Inflammatory macrophage (primary cell): ENCODE measurements at places on chromosomes 11 and 22.
A peak's percentile ranks its signal among the peaks of the same experiment; 100 is the strongest.

DNA sequence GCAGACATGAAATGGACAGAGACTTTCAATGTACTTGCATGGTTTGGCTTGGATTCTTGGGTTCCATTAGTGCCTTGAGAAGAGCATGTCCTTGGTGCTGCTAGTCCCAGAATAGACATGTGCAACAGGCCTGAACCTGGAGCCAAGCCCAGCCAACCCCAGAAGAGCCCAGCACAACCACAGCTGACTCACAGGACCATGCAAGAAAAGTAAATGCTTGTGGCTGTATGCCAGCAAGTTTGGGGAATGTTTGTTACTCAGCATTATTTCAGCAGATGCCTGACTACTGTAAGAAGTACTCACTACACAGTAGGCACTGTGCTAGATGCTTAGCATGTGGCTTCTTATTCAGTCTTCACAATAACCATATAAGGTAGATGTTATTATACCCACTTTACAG is 39.2 kb upstream of the HMGXB4 start:
- DNase-seq: no peak

DNA sequence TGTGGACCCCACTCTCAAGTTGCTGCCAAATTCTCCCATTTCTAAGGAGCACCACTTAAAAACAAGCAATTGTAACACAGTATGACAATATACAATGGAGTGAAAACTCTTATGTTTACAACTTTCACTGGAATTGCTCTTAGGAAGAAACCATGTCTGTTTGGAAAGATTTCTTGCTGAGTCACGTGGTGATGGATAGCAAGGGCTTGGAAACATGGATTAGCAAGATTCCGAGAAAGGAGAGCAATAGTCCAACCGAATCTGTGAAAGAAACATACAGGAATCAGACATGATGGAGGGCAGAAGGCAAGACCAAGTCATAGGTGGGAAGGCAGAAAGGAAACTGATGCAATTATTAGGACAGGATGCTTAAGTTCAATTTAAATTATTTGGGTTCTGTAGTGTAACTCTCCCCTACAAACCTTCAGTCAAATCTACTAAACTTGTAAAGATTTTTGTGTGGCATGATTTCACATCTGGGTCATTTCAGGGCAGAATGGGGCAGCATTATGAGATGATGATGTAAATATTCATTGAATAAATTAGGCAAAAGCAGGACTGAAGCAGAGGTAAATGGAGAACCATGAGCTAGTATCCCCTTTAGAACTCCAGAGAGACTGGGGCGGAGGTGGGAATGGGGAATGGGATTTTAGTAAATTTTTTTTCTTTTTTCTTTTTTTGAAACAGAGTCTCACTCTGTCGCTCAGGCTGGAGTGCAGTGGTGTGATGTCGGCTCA is 27.8 kb upstream of the THY1 start:
- DNase-seq: no peak

- no peak for DNase-seq
These were observed 50.9 kb upstream of the CDON start for GRCh38 chr11:126113515-126113957.

DNA sequence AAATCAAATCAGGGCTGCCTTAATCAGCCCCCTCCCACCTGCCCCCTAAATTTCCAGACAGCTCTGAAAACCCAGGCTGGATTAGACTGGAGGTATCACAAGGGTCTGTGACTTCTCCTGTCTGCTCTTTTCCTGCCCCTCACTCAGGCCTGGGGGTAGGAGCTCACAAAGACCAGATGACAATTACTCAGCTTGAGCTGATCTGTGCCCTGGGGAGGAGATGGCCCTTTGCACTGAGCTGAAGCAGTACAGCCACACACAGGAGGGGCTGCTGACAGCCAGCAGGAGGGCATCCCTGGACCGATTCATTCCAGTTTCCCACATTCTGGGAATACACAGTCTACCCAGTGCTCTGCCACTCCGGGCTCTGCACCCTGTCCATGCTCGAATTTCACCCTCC is 4.2 kb downstream of the ABCC8 start:
- no peak for DNase-seq

DNA sequence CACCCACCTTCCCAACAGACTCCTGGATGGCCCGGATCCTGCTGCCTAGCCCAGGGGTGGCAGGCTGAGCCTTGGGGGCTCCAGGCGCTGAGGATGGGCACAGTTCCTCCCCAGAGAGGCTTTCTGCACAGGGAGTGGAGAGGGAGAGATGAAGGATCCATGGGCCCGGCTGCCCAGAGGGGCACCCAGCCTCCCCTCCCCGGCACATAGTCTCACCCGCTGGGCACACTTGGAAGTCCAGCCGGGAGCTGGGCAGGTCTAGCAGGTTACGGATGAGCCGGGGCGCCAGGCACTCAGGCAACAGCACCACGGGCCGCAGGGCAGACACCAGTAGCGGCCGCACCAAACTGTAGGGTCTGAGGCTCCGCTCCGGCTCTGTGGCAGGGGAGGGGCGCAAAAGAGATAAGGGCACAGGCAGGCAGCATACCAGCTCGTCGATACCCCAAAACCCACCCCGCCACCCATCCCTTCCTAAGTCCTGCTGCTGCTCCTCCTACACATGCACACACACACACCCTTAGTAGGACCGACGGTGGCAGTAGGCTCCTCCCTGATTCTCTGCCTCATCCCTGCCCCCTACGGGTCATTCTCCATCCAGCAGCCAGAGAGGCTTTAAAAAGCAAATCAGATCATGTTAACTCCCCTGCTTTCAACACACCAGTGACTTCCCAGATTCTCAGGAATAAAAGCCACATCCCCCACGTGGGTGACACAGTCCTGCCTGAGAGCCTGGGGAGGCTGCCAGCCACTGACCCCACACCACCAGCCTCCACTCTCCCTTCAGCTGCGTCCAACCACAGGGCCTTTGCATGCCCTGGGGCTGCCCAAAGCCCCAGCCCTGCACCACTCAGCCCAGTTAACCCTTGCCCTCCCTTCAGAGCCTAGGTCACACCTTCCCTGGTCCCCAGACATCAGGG is 6.5 kb upstream of the MFNG start:
- peak; percentile 92 for DNase-seq

DNA sequence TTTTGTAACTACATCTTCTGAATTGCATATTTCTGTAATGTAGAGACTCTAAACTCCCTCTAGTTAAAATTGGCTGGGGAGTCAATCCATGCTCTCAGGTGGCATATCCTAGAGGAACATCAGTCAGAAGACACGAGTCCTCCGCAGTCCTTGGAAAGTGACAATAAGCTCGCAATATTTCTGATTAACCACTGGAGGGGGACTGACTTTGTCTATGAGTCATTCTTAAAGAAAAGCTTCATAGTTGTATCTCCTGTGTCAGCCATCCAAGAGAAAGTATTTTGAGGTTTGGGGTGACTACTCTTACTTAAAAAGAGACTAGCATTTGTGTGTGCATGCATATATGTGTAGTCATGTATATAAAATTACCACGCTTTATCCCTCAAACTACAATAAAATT is 60.2 kb downstream of the SLN start:
- DNase-seq: no peak

- peak; percentile 80 for DNase-seq
These were observed 54.7 kb downstream of the SMIM38 start for GRCh38 chr11:69210310-69211035.

DNA sequence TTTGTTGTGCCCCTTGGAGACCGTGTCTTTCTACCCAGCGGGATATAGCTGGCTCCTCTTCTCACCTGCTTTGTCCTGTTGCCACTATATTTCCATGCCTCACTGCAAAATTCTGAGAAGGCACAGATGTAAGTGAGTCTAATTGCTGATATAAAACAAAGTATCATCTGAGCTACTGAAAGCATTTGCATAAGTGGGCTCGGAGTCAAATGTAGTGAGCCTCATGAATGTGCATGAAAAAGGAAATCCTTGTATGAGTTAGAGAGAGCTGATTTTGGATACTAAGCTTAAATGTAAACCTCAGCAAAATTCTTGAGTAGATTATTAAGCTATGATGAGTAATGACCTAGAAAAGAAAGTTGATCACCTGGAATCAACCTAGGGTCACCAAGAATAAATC is 13.9 kb downstream of the OVCH2 start:
- no peak for DNase-seq

GRCh38 chr11:95531116-95531515 is 258.5 kb downstream of the FAM76B start:
- DNase-seq: peak; percentile 23

DNA sequence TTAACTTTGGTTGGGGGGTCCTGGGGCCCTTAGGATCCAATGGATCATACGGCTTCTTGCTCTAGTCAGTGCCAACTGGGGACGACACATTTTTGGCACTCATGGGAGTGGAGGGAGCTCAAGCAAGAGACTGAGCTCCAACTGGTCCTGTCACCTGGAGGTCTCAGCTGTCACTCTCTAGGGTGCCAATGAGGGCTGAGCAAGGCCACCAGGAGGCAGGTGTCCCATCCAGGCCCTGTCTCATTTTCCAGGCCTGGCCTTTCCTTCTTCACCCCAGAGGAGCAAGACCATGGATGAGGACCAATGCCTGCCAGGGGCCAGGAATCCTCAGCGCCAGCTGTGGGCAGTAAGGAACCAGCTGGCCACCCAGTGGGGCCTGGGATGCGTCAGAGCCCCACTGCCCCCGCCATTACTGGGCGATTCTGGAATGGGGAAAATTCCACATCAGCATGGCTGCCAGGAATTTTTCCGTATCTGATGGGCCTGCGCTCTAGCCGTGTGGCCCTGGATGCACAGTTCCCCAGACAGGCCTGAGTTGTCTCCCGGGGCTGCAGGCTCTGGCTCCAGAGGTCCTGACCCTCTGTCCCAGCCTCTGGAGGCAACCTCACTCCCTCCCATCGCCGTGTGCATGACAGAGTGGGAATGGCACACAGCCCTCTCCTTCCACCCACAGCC is 669 bp upstream of the GAL3ST1 start:
- DNase-seq: no peak

DNA sequence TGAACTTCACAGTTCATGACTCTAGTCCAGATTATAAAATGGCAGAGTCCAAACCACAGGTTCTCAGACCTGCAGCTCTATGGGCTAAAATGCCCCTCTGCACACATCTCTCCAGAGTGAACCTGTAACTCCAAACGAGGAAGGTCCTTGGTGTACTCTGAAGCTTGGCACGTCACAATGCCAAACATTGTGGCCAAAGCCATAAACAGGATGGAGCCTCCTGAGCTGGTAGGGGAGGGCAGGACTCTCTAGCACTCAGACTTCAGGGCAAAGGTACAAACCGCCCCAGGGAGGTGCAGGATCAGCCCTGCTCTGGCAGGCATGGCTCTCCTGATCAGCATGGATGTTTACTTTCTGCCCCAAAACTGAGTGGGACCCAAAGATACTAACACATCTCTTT is 2.3 kb downstream of the SCUBE2 start:
- DNase-seq: no peak

- no peak for DNase-seq
These were observed 385 bp downstream of the TST start for GRCh38 chr22:37018815-37019308.

DNA sequence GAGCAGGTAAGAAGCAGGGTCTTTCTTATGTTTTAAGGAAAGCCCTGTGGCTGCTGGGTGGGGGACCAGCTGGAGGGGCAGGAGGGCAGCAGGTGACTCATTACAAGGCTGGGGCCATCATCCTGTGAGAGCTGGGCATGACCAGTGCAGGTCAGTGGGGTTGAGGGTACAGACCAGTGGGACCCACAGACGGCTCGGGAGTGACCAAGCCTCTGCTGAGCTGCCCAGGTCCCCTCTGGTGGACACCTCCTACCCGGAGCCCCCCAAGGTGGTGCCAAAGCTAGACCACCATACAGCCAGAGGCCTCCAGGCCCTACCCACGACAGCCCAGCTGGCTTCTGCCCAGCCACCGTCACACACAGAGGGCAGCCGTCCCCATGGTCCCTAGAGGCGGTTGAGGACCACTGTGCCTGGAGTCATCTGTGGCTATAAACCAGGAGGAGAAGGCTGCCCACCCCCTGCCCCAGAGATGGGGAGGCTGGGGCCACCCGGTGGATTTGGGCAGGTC is 670 bp downstream of the MYEOV start:
- DNase-seq: no peak

DNA sequence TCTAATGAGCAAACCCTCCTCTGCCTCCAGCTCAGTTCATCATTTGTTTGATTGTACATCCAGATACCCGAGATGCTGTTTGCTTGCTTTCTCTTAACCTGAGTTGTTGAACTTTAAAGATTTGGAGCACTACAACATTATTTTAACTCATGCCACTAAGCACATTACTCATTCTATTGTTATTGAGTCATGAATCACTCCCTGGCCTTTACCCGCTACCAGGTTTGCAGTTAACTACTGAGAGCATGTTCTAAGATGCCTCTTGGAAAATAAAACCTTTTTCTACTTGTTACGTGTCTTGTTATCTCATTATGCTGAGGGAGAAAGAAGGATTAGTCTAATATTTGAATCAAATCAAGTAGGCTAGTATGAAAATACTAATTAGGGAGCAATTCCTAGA is 720.6 kb upstream of the ANO5 start:
- no peak for DNase-seq

GRCh38 chr22:32887324-32887980 is 85.9 kb downstream of the TIMP3 start:
- DNase-seq: no peak

GRCh38 chr11:13899603-13900002 is 62.9 kb upstream of the SPON1 start:
- no peak for DNase-seq

DNA sequence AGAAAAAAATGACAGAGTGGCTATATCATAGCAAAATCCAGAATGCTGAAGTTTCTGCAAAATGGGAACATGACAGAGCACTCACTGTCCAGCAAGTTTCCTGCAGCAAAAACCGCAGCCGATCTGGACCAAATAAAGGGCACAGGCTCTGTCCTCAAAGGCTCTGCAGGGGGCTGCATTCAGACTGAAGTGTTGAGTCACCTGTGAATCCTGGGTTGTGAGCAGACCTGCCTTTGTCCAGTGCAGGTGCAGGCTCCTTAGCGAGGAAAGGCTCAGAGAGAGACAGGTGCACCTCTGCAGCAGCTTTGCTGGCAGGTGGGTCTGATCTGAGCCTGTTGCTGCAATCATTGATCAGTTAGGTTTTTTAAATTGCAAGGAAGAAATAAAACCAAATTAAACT is 29.3 kb upstream of the NFAM1 start:
- no peak for DNase-seq

DNA sequence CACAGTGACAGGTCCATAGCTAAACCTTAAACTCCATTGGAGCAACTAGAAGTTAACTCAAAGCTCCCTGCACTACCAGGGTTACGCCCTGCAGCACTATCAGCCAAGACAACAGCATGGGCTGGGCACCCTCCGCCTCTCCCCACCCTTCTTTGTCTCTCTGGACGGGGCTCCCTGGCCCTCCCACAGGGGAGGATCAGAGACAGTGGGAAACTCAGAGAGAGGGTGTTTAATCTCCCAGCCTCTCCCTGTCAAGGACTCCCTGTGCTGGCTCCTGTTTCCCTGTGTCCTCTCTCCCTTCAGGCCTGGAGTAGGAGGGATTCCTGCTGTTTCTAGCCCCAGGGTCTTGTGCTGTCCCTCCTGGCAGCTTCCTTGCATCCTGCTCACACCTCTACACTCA is 56.9 kb upstream of the CSNK2A3 start:
- DNase-seq: no peak

- DNase-seq: no peak
These were observed 56.1 kb downstream of the AASDHPPT start for GRCh38 chr11:106133529-106133928.

GRCh38 chr11:111935317-111936039 is 1.7 kb upstream of the DIXDC1 start:
- peak; percentile 94 for DNase-seq
